ENCODE measurements at places on chromosomes 5 and 9. TPM values are rescaled to one million over a fixed set of nuclear protein-coding genes. Genes with fewer than 3 reads are reported as not detected.

- no peak for DNase-seq
Observed at GRCh38 chr9:130806327-130806716, 28.7 kb upstream of the ABL1 start.

GRCh38 chr5:73104326-73104725 lies 16.0 kb upstream of the TMEM171 start:
- no peak for DNase-seq

- DNase-seq: no peak
Observed at GRCh38 chr5:91072881-91073280, 310.2 kb downstream of the ARRDC3 start.

GRCh38 chr5:96252596-96252995 lies 180.5 kb downstream of the PCSK1 start:
- DNase-seq: no peak

GRCh38 chr5:146789712-146790653 lies 88.6 kb downstream of the PPP2R2B start:
- no peak for DNase-seq

- no peak for DNase-seq
Observed at GRCh38 chr5:62791059-62791458, 212.4 kb downstream of the LRRC70 start.

- DNase-seq: peak; percentile 32
Observed at GRCh38 chr5:149651686-149652085, 70.4 kb downstream of the ARHGEF37 start.

DNA sequence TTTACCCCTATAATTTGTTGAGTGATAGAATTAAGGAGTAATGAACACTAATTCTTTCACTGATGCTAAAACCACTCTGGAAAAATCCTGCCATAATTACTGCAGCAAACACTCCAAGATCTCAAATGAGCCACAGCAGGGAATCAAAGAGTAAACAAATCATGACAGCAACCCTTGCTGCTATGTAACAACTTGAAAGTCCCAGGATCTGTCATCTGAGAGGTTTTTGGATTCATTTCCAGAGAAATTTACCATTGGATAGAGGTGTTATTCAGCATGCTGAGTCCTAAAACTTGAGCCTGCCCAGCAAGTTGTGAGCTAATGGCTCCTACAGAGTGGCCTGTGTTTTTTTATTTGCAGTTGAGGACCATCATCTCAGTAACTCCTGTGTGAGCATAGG lies 59.2 kb downstream of the PRLR start:
- DNase-seq: no peak

- DNase-seq: no peak
Observed at GRCh38 chr9:3963643-3964369, 336.1 kb downstream of the GLIS3 start.

DNA sequence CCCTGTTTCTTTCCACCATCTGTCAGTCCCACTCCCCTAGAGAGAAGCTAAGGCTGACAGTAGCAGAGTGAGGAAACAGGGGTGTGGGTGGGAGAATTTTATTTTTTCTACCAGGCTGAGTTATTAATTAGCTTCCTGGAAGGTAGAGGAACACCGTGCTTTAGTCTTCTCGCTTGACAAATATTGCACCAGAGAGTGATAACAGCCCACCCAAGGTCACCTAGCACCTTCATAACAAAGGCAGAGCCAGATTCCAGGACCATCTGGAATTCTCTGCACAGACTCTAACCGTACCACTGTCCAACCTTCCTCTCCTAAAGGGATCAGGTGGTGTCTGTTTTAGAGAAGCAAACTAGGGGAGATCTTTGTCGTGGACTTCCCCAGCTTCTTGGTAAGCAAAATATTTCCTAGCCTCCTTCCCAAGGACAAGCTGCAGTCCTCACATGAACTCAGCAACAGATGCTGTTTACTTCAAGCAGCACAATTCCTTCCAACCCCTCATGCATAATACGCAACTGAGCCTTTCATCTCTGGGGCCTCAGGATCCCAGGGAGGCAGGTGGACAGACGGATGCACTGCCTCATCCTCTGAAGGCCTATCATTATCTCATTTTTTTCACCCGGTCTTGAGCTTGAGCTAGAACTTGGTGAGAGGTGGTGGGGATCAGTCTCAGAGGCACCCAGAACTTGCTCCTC lies 308.7 kb upstream of the BRINP1 start:
- no peak for DNase-seq

GRCh38 chr9:4306066-4306776 lies 6.4 kb upstream of the GLIS3 start:
- DNase-seq: no peak

GRCh38 chr5:123880875-123881274 lies 368.9 kb downstream of the CSNK1G3 start:
- DNase-seq: no peak

- DNase-seq: no peak
Observed at GRCh38 chr5:129387944-129388343, 72.2 kb upstream of the ADAMTS19 start.

GRCh38 chr9:70117835-70118319 lies 74.2 kb downstream of the MAMDC2 start:
- DNase-seq: no peak

DNA sequence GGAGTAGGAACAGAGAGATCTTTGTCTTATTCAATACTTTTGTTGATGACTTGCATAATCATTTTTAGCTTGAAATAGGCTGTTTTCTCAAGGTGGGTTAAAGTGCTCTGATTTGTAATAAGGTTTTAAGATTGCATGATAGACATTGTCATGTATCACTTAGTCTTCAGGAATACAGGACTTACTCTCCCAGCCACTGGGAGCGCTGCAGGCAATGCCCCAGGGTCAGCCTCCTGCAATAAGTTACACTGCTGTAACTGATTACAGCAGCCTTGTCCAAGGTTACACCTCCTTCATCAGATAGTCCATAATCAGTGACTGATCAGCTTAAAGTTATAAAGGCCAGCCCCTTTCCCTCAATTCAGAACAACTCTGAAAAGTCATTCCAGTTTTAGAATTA lies 218.6 kb downstream of the ESM1 start:
- DNase-seq: no peak

GRCh38 chr5:102421647-102422046 lies 77.2 kb downstream of the SLCO6A1 start:
- DNase-seq: no peak

GRCh38 chr9:24382566-24382965 lies 163.1 kb downstream of the IZUMO3 start:
- DNase-seq: no peak

DNA sequence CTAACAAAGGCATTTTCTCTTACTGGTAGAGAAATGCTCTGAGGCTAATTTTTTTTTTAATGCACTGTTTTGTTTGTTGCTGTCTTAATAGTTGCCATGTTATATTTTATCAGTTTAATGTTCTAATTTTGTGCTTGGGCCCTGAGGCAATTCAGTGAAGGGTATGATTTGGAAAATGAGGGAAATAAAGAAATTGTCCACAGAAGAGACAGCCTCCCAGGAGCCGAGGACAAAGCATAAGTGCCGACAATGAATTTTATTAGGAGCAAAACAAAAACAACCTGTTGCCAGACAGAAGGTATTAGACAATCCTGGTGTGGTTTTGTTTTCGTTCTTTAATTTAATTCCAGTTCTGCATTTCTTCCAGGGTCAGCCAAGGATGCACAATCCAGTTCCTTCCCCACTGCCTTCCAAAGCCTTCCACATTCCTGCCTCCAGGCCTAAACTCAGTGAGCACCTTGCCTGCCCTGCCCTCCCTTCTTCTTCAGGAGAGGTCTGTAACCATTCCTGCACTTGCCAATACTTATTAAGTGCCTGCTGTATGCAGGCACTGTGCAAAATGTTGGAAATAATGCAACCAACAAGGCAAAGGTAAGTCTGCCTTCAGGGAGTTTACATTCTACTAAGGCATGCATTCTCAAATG lies 4.3 kb upstream of the TCOF1 start:
- no peak for DNase-seq

GRCh38 chr9:31210978-31211570 lies 1173.4 kb upstream of the ACO1 start:
- no peak for DNase-seq

DNA sequence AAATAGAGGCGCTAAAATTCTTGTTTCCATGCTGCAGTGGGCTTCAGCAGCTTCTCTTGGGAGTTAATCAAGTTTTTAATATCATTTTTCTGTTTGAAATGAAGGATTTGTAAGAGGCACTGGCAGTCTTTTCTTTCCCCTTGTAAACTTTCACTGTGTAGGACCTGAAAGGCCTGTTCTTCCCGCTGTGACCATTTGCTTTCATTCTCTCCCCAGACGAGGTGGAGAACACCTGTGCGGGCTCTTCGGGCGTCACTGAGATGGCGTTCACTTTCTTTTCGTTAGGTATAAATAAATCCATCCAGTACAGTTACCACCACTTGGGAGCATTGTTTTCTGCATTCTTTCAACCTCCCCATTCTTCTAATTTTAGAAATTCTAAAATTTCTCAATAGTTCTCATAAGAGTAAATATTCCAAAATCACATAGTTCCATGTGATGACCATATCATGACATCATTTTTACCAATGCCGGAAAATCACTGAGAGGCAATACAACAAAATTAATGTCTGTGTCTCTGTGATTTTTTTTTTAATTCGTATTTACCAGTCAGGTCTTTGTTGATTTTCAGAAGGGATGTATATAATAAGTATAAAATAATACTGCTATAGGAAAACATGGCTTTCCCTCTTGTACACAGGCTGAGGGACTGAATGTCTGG lies 131.7 kb upstream of the ICE1 start:
- no peak for DNase-seq

DNA sequence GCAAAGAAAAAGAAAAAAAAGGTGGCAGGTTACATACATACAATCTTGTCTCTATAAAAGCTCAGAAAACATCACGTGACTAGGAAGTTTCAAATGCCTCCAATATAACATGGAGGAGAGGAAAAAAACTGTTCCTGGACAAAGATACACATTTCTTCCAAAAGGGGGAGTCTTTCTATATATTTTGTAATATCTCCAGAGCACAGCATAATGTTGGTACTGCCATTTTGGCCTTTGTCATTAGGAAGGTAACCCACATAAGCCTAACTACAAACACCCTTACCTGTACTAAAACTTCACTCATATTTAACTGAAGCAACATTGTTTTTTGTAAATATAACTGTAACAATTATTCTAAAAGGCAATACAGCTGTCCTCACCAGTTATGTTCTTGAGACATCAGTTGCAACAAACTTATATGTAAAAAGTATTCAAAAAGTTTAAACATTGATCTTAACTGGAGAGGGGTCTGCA lies 1.2 kb upstream of the BTF3 start:
- DNase-seq: no peak

- no peak for DNase-seq
Observed at GRCh38 chr9:94010980-94011533, 55.9 kb upstream of the BARX1 start.

GRCh38 chr9:13621872-13622564 lies 342.5 kb upstream of the MPDZ start:
- no peak for DNase-seq

GRCh38 chr9:128554155-128554862 lies 1.9 kb downstream of the SPTAN1 start:
- peak; percentile 31 for DNase-seq

DNA sequence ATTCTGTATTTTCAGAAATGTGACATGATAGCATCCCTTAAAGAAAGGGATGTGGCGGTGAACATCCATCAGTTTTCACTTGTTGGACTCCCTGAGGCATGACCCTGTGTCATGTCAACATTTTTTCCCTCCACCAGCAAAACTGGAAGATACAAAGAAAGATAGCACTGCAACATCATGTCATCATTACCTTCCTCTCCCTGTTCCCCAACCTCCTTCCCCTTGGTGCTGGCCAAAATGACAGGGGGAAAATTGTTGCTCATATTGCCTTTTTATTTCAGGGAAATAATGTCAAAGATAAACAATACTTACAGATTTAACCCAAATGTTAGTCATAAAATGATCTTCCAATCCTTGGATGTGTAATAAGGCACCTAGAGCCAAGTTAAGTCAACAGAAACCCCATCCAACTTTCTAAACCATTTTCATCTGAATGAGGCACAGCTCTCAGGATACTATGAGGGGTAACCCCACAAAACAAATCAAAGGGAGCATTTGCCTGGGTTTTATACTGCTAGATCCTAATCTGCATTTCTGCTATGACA lies 644.3 kb downstream of the ACTL7B start:
- no peak for DNase-seq

- DNase-seq: no peak
Observed at GRCh38 chr9:110161940-110162339, 46.0 kb downstream of the C9orf152 start.

- no peak for DNase-seq
Observed at GRCh38 chr9:14769230-14769571, 46.7 kb upstream of the CER1 start.

DNA sequence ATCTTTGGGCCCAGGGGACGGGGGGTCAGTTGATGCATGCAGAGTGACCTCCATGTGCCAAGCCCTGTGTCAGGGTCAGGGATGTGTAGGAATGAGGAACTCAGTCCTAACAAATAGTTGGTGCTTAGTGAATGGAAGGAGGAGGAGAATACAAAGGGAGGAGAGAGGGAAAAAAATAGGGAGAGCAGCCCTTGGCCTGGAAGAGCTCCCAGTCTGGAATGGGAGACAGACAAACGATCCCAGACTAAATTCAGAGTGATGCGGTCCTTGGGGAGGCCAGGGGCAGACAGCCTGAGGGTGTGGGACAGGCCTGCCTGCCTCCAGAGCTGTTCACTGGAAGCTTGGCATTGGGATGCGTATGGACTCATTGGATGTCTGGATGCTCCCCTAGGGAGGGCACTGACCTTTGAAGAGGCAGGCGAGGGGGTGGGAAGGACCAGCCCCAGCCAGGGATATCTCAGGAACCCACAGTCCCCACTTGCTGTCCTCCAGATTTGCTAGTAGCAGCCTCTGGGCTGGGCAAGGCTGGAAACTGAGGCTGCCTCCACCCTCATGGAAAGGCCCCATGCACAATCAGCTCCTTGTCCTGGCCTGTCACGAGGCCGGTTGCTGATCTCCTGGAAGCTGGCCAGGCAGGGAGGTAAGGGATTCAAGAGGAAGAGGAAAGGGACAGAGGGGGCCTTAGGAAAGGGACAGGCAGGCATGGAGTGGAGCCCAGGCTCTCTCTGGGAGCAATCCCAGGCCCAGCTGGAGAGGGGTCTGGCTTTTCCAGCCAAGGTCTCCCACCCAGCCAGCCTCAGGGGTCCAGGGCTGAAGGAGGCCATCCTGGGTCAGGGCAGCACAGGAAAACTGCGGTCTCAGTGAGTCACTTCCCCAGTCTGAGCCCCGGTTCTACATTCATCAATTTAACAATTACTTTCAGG lies 69.0 kb upstream of the GGTA1 start:
- DNase-seq: no peak

- DNase-seq: peak; percentile 15
Observed at GRCh38 chr5:394671-395155, 48.3 kb upstream of the EXOC3 start.

SLCO6A1 gene
- total RNA-seq: not detected

SPATA31C1 gene
- not detected for total RNA-seq

COL27A1 gene
- 1.2 TPM for total RNA-seq

PGM5 gene
- not detected for total RNA-seq

PRR16 gene
- total RNA-seq: not detected

FST gene
- total RNA-seq: not detected

GKAP1 gene
- 4.3 TPM for total RNA-seq

ARSI gene
- total RNA-seq: not detected

GAS1 gene
- 0.20 TPM for total RNA-seq

SLC46A2 gene
- total RNA-seq: not detected
